ENCODE measurements at places on chromosomes 1 and 21.
A peak's percentile ranks its signal among the peaks of the same experiment; 100 is the strongest.

- H3K4me1 ChIP-seq = peaks cover 23% of the 10 kb centered on the region
- no peaks in the 10 kb centered on the region for H3K27me3 ChIP-seq
- DNase-seq = no peak
- H3K36me3 ChIP-seq = no peaks in the 10 kb centered on the region
- H3K4me3 ChIP-seq = no peak overlapping the region
Observed at GRCh38 chr1:21449906-21450305, 10.0 kb downstream of the NBPF3 start.

DNA sequence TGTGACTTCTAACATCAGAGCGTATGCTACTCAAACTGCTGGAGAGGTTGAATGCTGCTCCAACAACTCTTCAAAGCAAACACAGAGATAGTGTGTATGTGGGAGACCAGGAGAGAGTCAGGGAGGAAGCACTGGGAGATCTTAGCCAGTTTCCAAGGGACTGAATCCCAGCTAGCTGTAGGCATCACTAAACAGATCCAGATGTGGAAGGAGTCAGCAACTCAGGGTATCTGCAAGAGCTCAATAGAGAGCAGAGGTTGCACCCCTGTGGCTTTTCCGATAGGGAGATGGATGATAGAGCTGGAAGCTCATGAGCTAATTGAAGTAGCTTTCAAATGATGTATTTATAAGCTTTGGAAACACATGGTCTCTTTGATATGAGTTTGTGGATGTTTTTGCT lies 168.9 kb upstream of the HOOK1 start:
- H3K4me3 ChIP-seq = no peak overlapping the region
- H3K4me1 ChIP-seq = no peaks in the 10 kb centered on the region

DNA sequence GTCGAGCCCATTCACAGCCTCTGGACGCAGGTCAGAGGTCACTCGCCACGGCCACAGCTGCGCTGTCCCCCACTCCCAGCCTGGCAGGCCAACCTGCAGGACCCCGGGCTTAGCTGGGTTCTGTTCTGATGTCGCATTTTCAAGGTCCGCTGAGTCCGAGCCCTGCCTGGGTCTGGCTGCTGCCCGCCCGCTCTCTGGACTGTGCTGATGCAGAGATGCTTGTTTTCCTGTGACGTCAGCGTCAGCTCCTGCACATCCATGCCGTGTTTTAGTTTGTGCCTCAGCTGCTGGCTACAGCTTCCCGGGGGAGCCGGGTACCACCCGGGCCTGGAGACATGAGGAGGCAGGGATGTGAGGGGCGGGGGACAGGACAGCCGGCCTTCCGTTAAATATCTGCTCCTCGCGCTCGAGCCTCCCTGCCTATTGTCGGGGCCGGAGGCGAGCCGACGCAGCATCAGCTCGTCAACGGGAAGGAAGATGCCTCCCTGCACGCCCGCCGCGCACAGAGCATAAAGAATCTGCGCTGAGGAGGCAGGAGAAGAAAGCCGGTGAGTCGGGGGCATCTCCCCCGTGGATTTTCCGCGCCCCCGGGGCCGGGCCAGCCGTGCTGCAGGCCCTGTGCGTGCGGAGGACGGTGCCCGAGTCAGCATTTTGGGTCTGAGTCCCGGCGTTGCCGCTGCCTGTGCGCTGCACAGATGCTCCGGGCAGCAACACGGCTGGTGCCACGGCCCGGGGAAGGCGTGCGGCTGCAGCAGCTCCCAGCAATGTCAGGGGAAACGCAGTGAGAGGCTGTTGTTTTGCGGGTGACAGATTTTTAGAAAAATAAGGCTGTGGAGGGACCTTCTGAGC lies 23.4 kb downstream of the PRKCZ start:
- H3K4me1 ChIP-seq = peaks cover 10% of the 10 kb centered on the region
- no peaks in the 10 kb centered on the region for H3K27me3 ChIP-seq
- H3K27ac ChIP-seq = no peak overlapping the region
- peaks cover 22% of the 10 kb centered on the region for H3K36me3 ChIP-seq
- H3K4me3 ChIP-seq = no peak overlapping the region

GRCh38 chr1:222306512-222306911 lies 241.4 kb downstream of the HHIPL2 start:
- H3K27ac ChIP-seq = no peak overlapping the region
- H3K4me1 ChIP-seq = no peaks in the 10 kb centered on the region
- no peak overlapping the region for H3K4me3 ChIP-seq

GRCh38 chr1:145961425-145962156 lies 2.8 kb downstream of the ANKRD34A start:
- peaks cover 57% of the 10 kb centered on the region for H3K4me1 ChIP-seq
- peaks cover 10% of the 10 kb centered on the region for H3K36me3 ChIP-seq
- peak overlapping the region; percentile 96 for H3K4me3 ChIP-seq

- H3K36me3 ChIP-seq = no peaks in the 10 kb centered on the region
- H3K27ac ChIP-seq = no peak overlapping the region
- no peaks in the 10 kb centered on the region for H3K27me3 ChIP-seq
- no peaks in the 10 kb centered on the region for H3K4me1 ChIP-seq
- no peak overlapping the region for H3K4me3 ChIP-seq
Observed at GRCh38 chr1:164918140-164918539, 359.2 kb downstream of the PBX1 start.

- H3K4me3 ChIP-seq = no peak overlapping the region
- DNase-seq = no peak
- H3K27me3 ChIP-seq = peaks cover 24% of the 10 kb centered on the region
- no peak overlapping the region for H3K27ac ChIP-seq
Observed at GRCh38 chr1:54971317-54971791, 9.1 kb upstream of the TMEM61 start.

DNA sequence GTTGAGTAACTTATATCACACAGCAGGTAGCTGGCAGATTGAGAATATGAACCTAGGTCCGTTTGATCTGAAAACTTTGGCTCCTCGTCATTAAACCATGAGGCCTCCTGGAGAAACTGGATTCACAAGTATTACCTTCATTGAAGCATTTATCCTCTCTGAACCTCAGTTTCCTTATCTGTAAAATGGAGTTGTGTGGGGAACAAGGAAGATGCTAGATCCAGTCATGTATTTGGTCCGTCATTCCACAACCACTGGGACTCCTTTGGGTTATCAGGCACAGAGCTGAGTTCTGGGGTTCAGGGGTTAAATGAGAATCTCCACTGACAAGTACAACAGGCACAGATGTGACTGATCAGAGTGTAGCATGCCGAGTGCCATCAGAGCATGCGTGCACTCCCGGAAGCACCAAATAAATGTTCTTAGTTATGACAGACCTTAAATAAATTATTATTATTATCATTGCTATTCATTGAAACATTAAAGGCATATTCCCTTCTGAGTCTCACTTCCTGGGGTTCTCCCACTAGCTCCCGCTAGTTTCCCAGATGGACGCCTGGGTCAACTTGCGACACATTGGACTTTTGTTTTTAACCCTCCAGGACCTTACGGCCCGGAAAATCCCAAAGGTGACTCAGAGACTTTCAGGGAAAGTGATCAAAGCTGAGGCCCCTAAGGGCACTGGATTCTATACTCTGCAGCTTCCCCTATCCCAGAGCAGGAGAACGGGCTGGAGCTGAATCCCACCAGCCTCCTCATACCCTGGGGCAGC lies 130.6 kb downstream of the PLPP3 start:
- no peaks in the 10 kb centered on the region for H3K36me3 ChIP-seq
- H3K4me1 ChIP-seq = no peaks in the 10 kb centered on the region
- DNase-seq = no peak
- peaks cover 3% of the 10 kb centered on the region for H3K27me3 ChIP-seq
- H3K27ac ChIP-seq = no peak overlapping the region

DNA sequence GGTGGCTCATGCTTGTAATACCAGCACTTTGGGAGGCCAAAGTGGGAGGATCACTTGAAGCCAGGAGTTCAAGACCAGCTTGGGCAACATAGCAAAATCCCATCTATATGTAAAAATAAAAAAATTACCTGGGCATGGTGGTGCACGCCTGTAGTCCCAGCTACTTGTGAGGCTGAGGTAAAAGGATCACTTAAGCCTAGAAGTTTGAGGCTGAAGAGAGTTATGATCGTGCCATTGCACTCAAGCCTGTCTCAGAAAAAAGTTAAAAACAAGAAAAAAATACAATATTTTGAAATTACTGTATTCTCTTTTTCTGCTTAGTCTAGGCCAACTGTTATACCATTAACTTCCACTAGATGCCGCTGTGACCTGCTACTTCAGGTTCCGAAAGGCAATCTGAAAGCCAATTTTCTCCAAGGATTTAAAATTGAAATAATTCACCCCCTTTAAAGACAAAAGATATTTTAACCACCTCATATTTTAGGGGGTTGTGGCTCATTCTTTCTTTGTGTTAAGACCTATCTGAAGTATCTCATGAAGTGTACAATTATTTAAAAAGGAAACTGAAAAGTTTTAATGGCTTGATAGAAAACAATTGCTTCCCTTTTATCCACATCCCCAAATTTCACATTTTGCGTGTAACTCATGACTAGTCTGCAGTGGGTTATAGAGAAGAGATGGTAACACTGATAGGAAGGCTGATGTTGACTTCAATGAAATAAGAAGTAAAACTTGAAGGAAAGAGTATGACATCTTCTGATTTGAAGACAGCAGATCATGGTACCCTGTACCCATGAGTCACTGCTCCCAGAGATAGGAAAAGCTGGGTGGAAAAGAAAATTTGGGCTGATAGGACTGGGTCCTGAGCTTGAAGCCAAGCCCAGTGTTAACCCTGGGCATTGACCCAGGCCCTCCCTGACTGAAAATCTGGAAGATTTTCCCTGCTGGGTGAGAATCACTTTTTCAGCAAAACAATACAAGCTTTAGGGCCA lies 24.4 kb upstream of the CLDN14 start:
- peaks cover 8% of the 10 kb centered on the region for H3K27me3 ChIP-seq
- no peaks in the 10 kb centered on the region for H3K36me3 ChIP-seq
- DNase-seq = peak; percentile 41
- H3K4me3 ChIP-seq = no peak overlapping the region
- H3K4me1 ChIP-seq = no peaks in the 10 kb centered on the region

DNA sequence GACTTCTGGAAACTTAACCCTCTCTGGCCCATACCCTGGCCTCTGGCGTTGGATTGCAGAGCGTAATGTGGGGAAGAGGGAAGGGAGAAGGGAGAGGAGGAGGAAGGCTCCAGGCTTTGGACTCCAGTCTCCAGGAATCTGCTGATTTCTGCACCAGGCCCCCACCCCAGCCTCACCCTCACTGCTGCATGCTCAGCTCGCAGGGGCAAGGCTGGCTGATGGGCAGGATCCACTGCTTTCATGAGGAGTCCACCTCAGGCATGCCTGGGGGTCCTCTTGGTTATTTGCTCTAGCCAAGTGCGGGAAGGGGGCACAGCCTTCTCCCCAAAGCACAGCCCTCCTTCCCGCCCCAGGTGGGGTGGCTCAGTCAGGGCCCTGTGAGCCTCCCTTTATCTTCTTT lies 3.7 kb downstream of the OLFML3 start:
- no peak overlapping the region for H3K4me3 ChIP-seq
- H3K36me3 ChIP-seq = no peaks in the 10 kb centered on the region

GRCh38 chr1:206699000-206699586 lies 14.4 kb downstream of the MAPKAPK2 start:
- DNase-seq = no peak
- H3K4me3 ChIP-seq = no peak overlapping the region
- peaks cover 75% of the 10 kb centered on the region for H3K4me1 ChIP-seq
- H3K36me3 ChIP-seq = peaks cover 30% of the 10 kb centered on the region
- peak overlapping the region; percentile 29 for H3K27ac ChIP-seq

DNA sequence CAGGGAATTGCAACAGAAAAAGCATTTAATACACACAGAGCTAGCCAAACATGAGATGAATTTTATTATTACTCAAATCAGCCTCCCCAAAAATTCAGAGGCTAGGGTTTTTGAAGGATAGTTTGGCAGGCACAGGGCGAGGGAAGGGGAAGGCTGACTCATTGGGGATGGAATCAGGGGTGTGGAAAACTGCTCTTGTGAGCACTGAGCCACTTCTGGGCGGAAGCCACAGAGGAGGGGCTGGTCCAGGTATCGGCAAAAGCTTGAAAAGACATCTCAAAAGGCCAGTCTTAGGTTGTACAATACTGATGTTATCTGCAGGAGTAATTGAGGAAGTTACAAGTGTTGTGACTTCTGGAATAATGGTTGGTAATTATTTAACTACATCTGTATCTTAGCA lies 109.4 kb downstream of the TLR5 start:
- no peaks in the 10 kb centered on the region for H3K27me3 ChIP-seq
- H3K4me1 ChIP-seq = no peaks in the 10 kb centered on the region
- H3K36me3 ChIP-seq = no peaks in the 10 kb centered on the region
- no peak overlapping the region for H3K27ac ChIP-seq
- H3K4me3 ChIP-seq = no peak overlapping the region

- no peak overlapping the region for H3K4me3 ChIP-seq
- DNase-seq = no peak
- H3K27ac ChIP-seq = no peak overlapping the region
- peaks cover 10% of the 10 kb centered on the region for H3K4me1 ChIP-seq
- H3K27me3 ChIP-seq = peaks cover 31% of the 10 kb centered on the region
- H3K36me3 ChIP-seq = no peaks in the 10 kb centered on the region
Observed at GRCh38 chr1:203131548-203132200, 4.1 kb downstream of the ADORA1 start.

GRCh38 chr1:168303716-168304540 lies 23.3 kb downstream of the TBX19 start:
- peaks cover 5% of the 10 kb centered on the region for H3K36me3 ChIP-seq
- DNase-seq = no peak
- H3K4me1 ChIP-seq = no peaks in the 10 kb centered on the region
- H3K27ac ChIP-seq = no peak overlapping the region
- no peaks in the 10 kb centered on the region for H3K27me3 ChIP-seq
- no peak overlapping the region for H3K4me3 ChIP-seq

- no peaks in the 10 kb centered on the region for H3K4me1 ChIP-seq
- H3K4me3 ChIP-seq = no peak overlapping the region
- DNase-seq = no peak
- peaks cover 4% of the 10 kb centered on the region for H3K27me3 ChIP-seq
Observed at GRCh38 chr1:60569189-60569588, 495.6 kb upstream of the C1orf87 start.

DNA sequence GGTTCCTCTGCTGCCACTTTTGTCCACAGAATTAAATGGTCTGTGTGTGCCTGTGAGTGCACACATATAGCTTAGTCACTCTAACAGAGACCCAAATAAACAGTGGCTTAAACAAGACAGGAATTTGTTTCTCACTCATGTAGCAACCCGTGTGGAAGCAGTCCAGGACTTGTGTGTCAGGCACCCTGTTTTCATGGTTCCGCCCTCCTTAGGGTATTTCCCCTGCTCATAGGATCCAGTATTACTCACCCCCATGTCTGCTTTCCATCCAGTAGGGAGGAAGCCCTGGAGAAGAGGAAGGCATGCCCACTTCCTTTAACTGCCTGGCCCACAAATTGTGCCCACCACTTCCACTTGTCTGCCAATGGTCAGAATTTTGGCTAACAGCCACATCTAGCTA lies 41.3 kb upstream of the TACSTD2 start:
- no peak overlapping the region for H3K27ac ChIP-seq
- no peak for DNase-seq
- no peaks in the 10 kb centered on the region for H3K36me3 ChIP-seq
- H3K4me1 ChIP-seq = no peaks in the 10 kb centered on the region
- H3K27me3 ChIP-seq = peaks cover 9% of the 10 kb centered on the region

DNA sequence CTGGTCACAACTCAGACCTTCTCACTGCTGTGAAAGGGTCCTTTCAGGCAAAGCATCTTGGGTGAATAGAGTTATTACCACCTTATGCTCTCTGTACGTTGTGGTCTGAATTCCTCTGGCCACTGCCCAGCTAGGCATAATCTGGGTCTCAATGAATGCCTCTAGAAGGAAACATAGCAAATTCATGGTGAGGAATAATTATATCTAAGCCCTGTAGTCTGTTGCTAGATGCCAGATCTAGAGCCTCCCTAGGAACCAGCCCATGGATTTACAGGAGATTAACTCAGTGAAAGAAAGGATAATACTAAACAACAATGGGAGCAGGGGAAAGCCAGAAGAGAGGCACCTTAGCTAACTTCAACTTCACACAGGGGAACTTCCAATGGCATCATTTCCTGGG lies 2.4 kb upstream of the COL11A1 start:
- H3K27me3 ChIP-seq = peaks cover 25% of the 10 kb centered on the region
- DNase-seq = no peak
- H3K27ac ChIP-seq = no peak overlapping the region
- no peaks in the 10 kb centered on the region for H3K36me3 ChIP-seq
- H3K4me1 ChIP-seq = peaks cover 5% of the 10 kb centered on the region

Data from activated naive CD8-positive, alpha-beta T cell treated with anti-CD3 and anti-CD28 coated beads, Interleukin-2, amount 50 U/mL, for 24 hours (primary cell).